ENCODE measurements at places on chromosomes 7 and 10.

- DNase-seq = peak; percentile 63
Measured at GRCh38 chr10:25725917-25726716, 207.9 kb upstream of the MYO3A start.

- no peak for DNase-seq
Measured at GRCh38 chr10:28097633-28098032, 98.8 kb upstream of the ODAD2 start.

- DNase-seq = no peak
Measured at GRCh38 chr10:72663971-72664370, 28.0 kb upstream of the MCU start.

DNA sequence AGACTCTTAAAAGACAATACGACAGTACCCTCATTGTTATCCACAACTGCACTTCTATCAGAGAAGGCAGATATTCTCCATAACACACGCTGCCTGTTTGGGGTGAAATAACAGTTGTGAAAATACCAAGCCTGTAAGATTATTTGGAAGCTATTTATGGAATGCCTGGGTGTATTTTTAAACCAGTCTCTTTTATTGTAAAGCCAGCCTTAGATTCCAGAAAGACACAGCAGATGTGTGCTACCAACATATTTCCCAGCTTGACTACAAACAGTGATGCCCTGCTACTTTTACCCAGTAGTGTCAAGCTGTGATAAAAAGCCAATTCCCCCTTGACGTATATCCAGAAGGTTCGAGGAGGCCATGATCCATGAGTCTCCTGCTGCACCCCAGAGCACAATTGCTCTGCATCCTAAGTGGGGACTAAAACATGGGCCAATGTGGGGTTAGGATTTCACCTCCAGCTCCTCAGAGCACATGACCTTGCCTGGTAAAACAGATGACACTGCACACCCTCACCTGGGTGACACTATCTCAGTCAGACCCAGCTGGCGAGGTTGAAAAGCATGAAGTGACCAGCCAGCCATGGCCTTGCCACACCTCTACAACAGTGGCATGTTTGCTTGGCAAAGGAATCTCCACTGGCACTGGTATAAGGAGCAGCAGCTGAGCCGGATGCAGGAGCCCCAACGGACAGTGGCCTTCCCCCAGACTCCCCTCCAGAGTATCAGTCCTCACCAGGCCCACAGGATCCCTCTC lies 62.2 kb downstream of the GFRA1 start:
- no peak for DNase-seq

DNA sequence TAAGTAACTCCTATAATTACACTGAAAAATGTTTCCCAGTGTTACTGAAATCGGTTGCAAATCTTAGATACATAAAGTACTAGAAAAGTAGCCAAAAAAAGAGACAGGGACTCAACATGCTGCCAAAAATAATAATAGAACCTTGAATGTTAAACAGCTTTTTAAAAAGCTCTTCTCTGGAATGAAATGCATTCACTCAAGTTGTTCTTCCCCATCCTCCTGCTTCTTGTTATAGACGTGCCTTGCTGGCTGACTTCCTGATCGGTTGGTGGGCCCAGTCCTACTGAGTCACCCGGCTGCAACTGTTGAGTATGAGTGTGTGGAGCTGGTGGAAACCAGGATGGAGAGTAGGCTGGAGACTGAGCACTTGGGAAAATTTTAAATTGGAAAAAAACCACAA lies 30.6 kb upstream of the RAPGEF5 start:
- no peak for DNase-seq
